Neural progenitor cell (in vitro differentiated cells): ENCODE measurements at places on chromosomes 5 and 9. TPM values are rescaled to one million over a fixed set of nuclear protein-coding genes. Genes with fewer than 3 reads are reported as not detected.

UGT3A1 gene
- 5.6 and 8.8 TPM in 2 replicates for total RNA-seq

SREK1IP1 gene
- total RNA-seq: 26.1 and 37.9 TPM in 2 replicates

PCDHGC4 gene
- 5.0 and 10.4 TPM in 2 replicates for total RNA-seq

IL9 gene
- total RNA-seq: not detected in 2 replicates

DNA sequence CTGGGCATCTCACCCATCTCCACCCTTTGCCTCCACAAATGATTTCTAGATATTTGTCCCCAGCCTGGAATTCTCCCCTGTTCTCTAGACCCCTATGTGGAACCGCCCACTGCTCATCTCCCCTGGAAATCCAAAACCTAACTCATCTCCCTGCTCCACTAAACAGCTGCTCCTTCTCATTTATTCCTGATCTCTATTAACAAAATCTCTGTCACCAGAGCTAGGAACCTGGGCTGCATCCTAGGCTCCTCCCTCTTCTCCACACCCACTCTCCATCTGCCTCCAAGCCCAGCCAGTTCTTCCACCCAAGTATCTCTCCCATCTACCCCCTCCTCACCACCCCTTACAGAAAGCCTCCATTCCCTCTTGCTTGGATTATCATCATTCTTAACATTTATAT is 24.0 kb upstream of the SYNPO start:
- no peak for DNase-seq

DNA sequence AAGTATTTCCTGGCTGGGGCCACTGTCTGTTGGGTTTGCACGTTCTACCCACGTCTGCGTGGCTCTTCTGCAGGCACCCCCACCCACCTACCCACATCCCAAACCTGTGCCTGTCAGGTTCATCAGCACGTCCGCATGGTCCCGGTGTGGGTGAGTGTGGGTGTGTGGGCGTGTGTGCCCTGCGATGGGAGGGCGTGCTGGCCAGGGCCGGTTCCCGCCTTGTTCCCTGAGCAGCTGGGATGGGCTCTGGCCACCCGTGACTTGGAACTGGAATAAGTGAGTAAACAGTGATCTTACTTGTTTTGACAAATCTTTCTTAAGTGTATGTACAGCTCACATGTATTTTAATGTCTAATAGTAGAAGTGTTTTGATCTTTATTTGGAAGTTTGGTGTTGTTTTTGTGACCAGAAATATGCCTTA is 20.4 kb downstream of the ERGIC1 start:
- no peak for DNase-seq

GRCh38 chr9:128940271-128940921 is 7.0 kb downstream of the DOLK start:
- DNase-seq: no peak

- DNase-seq: no peak
These were observed 928.9 kb upstream of the C9orf72 start for GRCh38 chr9:28502189-28502588.

DNA sequence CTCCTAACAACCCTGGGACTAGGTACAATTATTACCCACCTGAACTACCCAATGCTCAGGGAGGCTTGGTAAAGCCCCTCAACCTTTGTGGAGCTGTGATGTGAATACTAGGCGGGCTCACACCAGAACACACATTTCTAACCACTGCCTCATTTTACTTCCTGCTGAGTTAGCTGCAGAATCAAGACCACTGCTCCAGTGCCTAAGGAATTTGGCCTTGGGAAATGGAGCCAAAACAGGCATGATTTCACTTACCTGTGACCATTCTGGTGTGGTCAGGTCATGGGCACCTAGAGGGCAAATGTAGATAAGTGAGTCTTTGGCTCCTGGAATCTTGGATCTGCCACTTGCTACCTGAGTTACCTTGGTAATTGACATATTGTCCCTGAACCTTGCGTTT is 5.2 kb downstream of the WWC1 start:
- DNase-seq: no peak

DNA sequence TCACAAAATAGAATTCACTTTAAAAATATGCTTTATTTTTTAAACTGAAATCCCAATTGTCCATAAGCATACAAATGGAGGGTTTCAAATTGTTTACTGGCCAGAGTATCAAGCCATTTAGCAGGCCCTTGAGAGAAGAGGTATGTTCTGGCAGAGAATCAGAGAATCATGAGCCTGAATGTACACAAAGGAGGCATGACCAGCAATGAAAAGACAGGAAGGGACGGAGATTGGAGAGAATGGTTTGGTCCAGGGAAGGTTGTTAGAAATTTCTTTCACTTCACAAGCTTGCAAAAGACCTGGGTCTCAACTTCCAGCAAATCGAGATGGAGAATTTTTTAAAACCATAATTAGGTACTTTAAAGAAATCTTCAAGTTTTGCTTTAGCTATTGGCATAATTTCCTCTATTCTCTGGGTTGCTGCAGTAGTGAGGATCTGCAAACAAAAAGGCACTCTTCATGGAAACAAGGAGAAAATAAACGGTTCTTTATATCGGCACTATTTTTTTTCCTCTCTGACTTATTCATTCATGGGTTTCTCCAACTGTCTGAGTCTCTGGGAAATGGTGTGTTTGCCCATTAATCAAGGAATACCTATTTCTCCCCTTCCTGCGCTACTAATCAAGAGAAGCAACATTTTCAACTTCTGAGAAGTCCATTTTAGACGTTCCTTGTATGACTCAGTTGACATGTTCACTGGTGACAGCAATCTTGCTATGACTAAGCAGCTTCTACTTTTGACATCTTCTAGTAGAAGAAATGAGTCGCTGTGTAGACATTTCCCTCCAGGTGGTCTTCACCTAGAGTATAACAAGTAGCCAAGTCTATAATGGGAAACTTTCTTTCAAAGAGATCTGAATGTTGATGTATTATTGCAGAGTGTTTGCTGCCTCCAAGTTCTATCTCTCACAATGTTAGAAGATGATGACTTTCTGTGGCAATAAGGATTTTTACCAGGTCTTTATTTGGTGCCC is 23.1 kb upstream of the ERCC6L2 start:
- DNase-seq: no peak

DNA sequence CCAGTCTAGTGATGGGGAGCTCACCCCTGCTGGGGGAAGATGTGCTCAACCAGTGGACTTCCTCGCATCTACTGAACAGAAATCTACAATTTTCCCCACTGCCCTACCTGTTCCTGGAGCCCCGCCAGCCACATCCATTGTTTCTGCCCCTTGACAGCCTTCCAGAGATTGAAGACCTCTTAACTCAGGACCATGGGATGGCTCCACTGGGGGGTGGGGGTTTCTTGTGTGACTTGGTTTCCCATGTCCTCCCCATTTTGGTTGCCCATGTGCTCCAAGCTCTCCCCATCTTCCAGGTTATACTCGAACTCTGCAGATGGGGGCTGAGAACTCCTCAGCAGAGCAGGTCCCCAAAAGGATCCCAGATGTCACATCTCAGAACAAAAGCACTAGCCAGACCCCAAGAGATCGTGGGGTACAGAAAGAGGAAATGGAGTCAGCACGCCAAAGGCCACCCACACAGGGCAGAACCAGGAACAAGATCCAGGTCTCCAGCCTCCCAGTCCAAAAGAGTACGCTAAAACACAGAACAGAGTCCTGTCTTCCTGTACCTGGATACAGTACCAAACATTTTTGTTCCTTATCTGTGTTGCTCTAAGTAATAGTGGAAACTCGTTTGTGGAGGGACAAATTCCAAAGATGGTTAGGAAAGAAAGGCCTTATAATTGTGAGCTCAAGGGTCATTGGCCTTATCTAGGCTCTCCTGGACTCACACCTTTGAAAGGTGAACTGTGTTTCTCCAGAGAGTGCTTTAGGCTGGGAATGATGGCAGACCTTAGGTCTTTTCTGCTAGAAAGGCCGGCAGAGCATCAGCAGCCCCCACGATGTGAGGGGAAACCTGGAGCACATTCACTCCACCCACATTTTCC is 15.8 kb downstream of the CORO2A start:
- no peak for DNase-seq
